Kidney epithelial cell (primary cell): ENCODE measurements at places on chromosomes 7 and 10.

DNA sequence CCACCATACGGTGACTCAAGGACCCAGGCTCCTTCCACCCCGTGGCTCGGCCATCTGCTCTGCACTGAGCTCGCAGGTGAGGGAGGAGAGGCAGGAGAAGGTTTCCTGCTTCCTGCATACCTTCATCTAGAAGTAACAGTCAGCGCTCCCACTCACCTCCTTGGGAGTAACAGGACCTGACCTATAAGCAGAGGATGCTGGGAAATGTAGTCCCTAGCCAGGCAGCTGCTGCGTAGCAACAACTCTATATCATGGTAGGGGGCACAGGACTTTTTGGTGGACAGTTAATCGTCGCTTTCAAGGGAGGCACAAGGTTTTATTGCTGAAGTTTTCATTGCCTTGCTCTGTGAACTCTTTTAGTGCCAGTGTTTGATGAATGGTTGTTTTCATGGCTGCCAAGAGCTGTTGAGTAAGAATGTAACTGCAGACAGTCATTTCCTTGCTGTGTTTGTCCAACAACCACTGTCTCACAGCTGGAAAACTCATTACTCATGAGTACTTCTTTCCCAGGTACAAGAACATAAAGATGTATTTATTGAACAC, 10.2 kb upstream of the ZFYVE27 start:
- no peak for DNase-seq

DNA sequence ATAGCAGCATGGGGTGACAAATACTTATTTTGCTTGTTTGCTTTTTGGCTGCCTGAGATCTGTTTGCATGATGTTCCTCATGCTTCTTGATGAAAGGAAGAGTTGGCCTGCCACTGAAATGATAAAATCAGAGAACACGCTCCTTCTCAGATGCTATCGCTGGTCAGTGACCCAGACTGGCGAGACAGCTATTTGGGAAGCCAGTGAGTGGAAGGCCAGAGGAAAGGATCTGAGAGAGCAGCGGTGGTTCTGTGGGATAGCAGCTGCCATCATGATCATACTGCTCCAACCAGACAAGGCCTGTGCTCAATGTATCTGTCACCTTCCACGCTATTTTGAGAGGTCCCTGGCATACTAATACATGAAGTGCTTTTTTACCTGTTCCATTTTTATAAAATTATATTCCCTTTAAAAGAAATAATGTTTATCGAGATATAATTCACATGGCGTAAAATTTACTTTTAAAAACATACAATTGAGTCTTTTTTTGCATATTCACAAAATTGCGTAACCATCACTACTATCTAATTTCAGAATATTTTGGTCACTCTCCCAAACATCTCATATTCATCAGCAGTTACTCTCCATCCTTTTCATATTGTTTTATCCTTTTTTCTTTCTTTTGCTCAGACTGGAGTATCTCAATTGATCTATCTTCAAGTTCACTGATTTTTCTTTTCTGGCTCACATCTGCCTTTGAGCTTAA, 695.1 kb downstream of the TNS3 start:
- no peak for DNase-seq

DNA sequence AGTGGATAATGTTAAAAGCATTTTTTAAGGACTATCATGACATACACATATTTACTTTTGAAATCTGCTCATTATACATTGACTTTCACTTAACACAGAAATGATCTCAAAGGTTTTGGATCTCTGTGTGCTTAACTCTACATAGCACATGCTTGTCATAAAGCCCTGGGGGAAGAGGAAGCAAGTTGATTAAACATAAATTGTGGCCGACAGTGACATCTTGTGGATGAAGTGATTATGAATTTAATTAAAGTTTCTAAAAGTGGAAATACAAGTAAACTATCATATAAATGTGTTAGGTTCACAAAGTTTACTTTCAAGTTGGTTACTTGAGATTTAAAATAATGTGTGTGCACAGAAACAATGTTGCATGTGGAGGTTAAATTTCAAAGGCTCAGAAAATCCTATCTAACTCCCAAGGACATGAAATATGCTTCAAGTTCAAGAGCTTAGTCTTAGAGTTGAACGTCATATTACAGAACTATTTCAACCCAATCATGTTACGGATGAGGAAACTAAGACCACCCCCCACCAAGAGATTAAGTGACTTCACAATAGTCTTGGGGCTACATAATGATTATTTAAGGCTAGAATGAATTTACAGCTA, 1247.8 kb downstream of the GATA3 start:
- peak; percentile 23 for DNase-seq

DNA sequence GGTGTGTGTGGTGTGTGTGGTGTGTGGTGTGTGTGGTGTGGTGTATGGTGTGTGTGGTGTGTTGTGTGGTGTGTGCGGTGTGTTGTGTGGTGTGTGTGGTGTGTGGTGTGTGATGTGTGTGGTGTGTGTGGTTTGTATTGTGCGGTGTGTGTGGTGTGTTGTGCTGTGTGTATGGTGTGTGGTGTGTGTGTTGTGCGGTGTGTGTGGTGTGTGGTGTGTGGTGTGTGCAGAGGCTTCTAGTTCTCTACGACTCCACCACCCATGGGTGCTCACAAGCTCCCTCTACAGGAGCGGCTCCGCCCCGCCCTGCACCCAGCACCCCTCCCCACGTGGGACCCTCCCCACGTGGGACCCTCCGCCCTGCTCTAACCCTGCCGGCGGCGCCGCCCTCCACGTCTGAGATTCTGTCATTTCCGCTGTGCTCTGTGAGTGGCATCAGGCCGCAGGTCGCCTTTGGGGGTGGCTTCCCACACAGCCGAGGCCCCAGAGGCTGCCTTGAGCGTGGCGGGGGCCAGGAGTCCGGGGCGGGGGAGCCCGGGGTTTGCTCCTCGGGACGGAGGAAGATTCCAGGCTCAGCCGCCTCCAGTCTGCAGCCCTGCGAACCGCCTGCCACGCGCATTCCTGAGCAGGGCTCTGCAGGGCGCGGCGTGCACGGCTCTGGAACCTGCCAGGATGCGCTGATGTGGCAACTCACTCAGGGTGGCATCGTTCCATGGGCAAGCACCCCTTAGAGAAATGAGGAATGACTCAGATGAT, 37.0 kb upstream of the DNAJB6 start:
- DNase-seq = peak; percentile 35

DNA sequence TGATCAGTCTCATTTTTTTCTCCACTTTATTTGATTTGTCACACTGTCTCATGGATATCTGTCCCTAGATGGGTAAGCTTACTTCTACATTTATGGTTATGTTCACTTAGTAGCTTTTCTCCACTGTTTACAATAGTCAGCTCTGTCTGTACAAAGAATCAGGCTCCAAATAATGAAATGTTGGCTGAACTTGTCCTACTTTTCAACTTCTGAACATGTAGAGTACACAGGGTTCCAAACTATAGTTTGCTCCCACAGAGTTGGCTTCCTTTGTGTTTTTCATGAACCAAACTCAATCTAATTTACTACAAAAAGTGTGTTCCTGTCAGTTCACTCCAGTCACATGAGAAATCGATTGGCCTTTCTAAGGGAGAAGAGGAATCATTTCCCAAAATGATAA, 175.0 kb downstream of the CCDC71L start:
- no peak for DNase-seq

DNA sequence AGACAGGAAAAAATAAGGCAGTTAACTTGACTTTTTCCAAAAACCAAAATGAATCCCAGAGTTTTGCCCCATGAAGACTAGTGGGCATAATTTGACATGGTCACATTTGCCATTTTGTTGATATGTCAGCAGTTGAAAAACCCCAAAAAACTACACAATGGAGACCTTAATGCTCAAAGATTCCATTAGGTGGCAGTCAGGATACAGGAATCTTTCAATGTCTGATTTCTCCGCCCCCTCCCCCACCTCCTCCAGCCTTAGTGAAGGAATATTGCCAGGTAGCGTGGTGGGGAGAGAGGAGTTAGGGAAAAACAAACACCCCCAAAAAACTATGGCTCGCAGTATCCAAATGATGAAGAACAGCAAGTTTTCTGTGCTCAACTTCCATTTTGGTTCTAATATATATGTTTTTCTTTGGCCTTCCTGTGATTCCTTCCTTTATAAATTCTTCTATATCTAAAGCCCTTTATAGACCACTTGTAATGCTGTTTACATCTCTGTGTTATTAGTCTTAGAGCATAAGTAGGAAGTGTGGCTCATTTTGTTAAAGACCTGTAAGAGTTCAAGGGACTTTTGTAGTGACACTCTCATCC, 6.7 kb upstream of the SMNDC1 start:
- no peak for DNase-seq

DNA sequence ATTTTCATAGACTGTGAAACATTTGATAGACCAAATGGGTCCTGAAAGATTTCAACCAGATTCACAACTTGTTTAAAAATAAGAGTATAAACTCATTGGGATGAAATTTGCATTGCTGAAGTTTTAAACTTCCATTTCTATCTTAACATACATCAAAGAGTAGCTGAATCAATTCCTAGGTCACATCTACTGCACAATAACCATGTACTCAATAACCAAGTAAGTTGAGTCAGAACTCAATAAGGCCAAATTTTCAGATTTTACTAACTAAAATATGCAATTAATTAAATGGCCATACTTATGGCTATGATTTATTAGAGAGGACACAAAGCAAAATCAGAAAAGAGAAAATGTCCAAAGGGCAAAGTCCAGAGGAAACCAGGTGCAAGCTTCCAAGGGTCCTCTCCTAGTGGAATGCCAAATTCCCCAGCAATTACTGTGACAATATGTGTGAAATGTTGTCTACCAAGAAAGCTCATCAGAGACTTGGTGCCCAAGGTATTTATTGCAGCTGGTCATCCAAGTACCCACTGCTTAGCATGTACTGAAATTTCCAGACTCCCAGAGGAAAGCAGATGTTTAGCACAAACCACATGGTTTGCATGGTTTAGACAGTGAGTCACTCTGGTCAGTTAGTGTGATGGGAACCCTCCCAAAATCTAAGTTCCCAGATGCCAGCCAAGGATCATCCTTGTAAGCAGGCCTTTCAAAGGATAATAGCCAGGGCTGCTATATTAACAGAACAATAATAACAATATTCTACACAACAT, 238.9 kb downstream of the IPMK start:
- DNase-seq = peak; percentile 72

- DNase-seq = no peak
Measured at GRCh38 chr10:101091546-101092290, 29.9 kb downstream of the KAZALD1 start.

GRCh38 chr7:12898620-12899019, 211.2 kb downstream of the ARL4A start:
- DNase-seq = no peak

DNA sequence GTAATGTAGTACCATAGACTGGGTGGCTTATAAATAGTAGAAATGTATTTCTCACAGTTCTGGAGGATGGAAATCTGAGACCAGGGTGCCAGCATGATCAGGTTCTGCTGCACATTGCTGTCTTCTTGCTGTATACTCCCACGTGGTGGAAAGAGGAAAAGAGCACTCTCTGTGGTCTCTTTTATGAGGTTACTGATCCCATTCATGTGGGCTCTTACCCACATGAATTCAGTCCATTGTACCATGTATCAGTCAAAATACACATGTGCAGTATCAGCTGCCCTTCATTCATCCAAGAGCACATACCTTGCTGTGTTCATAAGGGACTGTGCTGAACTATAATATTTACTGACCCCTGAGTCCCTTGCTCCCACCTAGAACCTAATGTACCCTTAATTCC, 17.1 kb downstream of the PNLIPRP2 start:
- no peak for DNase-seq

GRCh38 chr10:8051109-8051821, 3.2 kb upstream of the GATA3 start:
- no peak for DNase-seq

- DNase-seq = no peak
Measured at GRCh38 chr10:104268405-104268712, 625 bp upstream of the GSTO2 start.

DNA sequence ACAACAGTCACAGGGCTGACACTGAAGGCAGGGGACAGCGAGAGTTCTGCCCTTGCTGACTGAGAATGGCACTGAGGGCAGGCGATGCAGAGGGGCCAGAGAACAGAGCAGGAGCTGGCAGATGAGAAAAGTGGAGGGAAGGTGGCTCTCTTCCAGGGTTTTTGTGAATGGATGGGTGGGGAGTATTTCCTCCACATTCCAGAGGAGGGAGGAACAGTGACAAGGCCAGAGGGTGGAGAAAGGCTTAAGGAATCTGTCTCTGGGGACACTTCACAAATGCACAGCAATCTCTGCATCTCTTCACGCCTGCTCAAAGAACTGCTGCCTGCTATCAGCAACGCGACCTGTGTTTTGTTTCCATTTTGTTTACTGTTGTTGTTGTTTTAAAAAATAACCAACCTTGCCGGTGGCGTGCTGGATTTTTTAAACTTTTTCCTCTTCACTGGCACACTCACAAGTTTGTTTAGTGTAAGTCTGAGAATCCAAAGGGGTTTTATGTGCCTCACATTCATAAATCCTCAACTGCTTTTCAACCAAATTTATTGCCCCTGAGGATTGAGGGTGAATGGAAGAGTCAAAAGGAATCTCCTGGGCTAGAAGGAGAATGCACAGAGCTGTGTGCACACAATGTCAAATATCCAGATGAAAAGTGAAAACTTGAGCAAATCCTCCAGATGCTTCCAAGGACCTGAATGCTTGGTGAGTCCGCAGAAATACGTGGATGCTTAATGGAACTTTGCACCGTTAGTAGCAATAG, 129.3 kb downstream of the GLI3 start:
- DNase-seq = no peak

DNA sequence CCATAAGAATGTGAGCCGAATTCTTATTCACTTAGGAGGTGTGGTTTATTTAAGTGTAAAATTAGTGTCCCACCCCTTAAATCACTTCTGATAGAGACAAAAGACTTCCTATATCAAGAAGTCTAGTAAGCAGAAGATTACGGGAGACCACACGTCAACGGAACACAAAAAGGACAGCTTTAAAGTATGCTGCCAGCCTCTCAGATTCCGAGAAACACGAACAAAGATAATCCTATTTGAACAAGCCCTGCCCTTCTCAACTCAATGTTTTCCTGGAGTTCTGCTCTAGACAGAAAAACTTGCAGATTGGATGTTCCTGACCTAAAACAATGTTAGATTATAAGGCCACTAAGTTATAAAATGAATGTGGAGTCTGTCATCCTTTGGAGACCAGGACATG, 4.9 kb upstream of the MCU start:
- DNase-seq = no peak

DNA sequence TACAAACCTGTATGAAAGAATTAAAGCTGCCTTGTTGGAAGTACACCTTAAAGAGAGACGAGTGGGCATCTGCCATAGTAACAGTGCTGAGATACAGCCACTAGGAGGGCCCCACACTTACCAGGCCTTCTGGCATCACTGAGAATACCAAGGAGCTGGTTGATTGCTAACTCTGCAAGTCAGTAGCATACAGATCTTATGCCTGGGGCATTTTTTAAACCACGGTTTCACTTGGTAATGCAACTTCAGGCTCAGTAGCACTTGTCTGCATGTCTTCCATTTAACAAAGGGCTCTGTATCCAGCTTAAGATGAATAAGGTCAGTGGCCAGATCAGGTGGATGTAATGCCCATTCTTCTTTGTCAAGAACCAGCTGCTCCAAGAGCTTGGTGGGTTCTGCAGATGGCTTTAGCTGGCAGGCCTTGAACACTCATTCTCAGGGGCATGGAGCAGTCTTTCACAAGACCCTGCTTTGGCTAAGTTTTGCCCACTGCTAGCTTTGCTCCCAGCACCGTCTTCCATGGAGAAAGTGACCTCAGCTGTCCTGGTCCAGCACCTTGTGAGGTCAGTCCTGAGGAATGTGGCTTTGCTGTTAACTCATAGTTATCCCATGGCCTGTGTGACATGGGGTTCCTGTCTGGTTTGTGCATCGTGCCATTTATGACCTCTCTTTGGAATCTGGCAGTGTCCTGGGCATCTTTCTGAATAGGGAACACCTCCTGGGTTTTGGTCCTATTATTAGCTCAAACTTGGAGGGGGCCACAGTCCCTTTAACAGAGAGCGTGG, 68.1 kb downstream of the BMPER start:
- no peak for DNase-seq
